ENCODE measurements at places on chromosomes 2 and 18. TPM values are rescaled to one million over a fixed set of nuclear protein-coding genes. Genes with fewer than 3 reads are reported as not detected.
A peak's percentile ranks its signal among the peaks of the same experiment; 100 is the strongest.

GRCh38 chr2:46555646-46556234 lies 76.4 kb downstream of the TMEM247 start:
- no peak for DNase-seq

- no peak for DNase-seq
Observed at GRCh38 chr18:30501594-30501993, 540.9 kb downstream of the DSC3 start.

DNA sequence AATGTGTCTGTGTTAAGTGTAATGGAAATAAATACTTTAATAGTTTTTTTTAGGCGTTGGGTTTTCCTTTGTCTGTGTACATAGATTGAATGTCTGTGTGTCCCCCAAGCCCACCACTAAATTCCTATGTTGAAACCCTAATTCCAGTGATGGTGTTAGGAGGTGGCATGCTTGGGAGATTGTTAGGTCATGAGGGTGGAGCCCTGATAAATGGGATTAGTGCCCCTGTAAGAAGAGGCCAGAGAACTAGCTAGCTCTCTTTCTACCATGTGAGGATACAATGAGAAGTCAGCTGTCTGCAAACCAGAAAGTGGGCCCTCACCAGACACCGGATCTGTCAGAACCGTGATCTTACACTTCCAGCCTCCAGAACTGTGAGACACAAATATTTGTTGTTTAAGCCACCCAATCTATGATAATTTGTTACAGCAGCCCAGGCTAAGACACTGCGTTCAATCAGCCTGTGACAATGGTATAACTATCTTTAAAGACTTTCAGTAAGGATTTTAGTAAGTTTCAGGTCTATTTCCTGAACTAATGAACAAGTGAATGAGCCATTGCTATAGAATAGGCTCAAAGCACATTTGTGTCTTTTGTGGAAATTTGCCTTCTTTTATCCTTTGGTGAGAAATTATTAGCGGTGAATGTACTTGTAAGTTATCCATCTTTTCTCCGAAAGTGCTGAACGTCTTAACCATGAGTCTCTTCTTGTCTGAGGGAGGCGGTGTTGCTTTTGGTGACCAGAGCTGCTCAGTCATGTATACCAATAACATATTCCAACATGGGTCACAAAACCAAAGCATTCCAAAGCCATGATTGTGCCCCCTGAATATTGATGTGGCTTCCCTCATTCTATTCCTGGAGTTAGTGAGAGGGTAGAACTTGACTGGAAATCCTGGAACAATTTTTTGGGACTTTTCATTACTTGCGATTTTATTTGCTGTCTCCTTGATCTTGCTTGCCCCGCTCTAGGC lies 29.6 kb upstream of the IL1R1 start:
- peak; percentile 88 for DNase-seq

- no peak for DNase-seq
Observed at GRCh38 chr2:171316220-171316619, 117.6 kb downstream of the METTL8 start.

DNA sequence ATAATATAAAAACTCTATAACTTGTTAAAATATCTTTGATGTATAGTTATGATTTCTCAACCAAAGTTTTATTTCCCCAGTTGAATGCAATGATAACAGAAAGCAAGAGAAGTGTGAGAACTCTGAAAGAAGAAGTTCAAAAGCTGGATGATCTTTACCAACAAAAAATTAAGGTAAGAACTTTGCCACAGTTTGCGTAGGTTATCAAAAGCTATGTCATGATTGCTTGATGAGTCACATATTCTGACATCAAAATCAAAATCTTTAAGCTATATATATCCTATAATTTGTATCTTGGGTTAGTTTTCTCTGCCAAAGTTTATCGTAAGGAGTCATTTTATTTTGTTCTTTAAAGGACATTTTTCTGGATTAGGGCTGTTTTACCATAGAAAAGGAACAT lies 35.0 kb downstream of the NDC80 start:
- no peak for DNase-seq

GRCh38 chr18:80246445-80247392 lies 595 bp downstream of the PARD6G start:
- peak; percentile 21 for DNase-seq

DNA sequence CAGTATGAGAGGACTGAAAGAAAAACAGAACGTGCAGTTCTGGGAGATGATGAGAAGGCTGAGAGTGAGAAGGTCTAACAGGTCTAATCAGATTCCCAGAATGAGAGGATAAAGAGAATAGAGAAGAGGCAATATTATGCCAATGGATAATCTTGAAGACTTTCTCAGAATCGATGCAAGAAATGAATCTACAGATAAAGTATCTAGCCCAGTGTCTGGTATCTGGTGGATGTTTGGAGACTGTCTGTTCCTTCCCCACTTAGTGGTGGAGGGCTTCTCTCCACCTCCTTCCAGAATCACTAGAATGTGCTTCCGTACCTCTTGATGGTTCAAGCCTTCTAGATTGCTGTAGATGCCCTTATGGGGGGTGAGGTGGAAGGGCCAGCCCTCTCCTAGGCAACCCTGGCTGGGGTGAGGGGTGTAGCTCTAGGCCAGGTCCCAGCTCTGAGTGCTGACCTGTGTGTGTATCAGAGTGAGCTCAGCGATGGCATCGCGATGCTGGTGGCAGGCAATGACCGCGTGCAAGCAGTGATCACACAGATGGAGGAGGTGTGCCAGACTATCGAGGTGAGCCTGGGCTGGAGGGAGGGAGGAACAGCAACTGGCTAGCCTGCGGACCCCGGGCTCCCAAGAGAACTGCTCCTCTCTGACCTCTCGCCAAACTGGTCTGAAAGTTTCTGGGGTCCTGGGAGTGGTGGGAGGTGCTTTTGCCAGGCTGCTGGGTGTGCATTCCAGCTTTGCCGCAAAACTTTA lies 3.6 kb downstream of the UCN start:
- DNase-seq, result no peak

DNA sequence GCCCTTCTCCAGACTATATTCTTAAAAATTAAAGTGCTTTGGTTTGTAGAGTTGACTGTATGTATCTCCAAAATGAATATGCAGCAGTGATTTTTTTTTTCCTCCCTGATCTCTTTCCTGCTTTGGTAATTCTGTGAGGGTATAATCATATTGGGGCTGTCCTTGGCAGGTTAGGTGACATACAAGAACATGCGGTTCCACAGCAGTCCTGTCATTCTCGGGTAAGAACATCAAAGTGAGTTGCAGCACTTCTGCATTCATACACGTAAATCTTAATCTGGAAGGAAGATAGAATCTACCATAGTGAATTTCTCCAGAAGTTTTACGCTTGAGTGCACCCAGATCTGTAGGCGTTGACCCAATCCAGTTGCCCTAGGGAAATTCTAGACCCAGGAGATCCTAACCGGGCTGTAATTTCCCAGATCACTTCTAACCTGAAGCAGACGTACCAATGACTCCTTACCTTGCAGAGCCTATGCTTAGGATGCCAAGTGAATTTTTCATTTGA lies 109.4 kb downstream of the PRPF40A start:
- no peak for DNase-seq

DNA sequence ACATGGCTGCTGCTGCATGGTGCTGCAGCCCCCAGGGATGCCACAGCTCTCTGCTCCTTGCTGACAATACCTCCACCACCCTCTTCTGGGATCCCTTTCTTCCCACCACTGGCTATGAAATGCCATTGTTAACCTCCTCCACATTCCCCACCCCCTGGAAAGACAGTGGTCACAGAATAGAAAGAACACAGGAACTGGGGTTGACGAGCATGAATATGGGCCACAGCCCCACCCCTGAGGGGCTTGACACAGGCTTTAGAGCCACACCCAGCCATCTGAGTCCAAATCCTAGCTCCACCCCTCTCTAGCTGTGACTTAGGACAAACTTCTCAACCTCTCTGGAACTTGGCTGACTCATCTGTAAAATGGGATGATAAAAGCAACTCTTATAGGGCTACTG lies 47.3 kb downstream of the TMEM163 start:
- DNase-seq, result no peak

DNA sequence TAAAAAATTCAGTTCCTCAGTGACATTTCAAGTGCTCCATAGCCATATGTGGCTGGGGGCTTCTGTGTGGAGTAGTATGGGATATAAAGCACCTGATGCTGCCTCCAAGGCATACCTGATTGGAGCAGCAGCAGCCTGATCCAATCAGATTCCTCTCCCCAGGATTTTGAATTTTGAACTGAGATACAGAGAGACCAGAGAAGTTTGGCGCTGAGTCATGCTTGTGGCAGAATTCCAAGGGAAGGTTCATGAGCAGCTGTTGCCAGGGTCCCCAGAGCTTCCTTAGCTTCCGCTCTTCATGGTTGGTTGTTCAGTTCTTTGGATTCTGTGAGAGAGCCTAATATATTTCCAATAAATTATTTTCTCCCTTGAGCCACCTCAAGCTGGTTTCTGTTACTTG lies 29.0 kb upstream of the CFAP36 start:
- DNase-seq, result peak; percentile 68

DNA sequence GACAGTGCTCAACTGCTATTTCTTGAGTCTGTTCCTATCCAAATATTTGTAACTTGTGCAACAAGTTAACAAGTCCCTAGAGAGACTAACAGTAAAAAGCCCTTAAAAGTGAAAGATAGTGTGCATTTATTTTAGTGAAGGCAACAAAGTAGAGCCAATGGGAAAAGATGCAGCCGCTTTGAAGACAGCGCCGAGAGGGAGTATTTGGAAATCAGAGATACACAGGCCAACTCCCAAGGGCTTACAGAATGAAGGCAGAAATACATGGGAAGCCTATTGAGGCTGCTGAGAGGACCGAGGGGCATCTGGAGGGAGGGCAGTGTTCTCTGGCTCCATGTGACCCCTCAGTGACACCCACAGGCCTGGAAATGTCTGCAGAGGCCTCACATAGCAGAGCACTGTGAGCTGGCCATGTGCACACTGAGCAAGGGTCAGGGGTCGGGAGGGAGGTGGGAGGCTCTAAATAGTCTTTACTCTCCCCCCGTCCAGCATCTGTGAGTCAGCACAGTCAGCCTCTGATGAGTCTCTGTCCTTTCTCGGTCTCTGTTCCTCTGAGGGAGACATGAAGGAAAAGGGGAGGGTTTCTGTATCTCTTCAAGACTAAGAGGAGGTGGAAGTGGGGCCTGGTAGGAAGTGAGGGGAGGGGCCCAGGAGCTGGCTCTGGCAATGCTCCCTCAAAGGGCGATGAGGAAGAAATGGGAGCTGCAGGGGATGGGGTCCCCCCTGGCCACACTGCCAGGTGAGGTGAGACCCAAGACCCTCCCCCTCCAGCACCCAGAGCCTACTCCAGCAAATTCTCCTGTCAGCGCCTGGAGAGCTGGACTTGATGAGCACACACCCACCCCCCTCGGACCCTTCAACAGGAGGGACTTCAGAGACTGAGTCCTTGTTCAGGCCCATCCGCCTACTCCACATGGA lies 133.6 kb downstream of the SP3 start:
- DNase-seq, result no peak

GRCh38 chr18:44702594-44702993 lies 21.9 kb downstream of the SETBP1 start:
- DNase-seq, result no peak

DNA sequence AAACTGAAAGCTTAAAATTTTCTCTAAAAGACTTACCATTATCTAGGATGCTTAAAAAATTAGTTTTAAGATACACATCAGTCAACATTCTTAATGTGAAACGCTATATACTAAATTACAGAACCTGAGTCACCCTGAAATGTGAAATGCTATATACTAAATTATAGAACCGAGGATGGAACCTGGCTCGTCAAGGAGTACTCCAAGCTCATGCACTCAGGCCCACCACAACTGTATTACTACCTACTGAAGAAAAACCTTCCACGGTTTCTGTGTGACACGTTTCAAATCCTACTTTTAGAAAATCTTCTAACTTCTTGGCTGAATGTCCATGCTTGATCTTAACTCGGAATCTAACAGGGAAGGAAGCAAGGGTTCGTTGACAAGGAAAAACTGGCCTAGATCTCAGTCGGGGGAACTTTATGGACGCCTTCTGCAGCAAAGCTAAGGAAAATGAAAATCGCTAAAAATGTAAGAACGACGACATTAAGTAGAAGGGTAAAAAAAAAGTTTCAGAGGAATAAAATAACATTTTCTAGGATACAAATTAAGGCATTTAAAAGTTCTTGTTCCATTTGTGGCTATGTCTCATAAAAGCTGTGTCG lies 1.4 kb downstream of the PRKD3 start:
- peak; percentile 6 for DNase-seq

GRCh38 chr2:127045792-127046501 lies 61.0 kb downstream of the BIN1 start:
- DNase-seq, result no peak

GRCh38 chr2:80009211-80009610 lies 295.3 kb downstream of the LRRTM1 start:
- no peak for DNase-seq

GRCh38 chr2:23824777-23825212 lies 102.1 kb downstream of the ATAD2B start:
- DNase-seq, result peak; percentile 53

GRCh38 chr2:219369447-219369861 lies 18.3 kb downstream of the DNPEP start:
- peak; percentile 61 for DNase-seq

- no peak for DNase-seq
Observed at GRCh38 chr2:197414039-197414438, 20.8 kb downstream of the SF3B1 start.

DNA sequence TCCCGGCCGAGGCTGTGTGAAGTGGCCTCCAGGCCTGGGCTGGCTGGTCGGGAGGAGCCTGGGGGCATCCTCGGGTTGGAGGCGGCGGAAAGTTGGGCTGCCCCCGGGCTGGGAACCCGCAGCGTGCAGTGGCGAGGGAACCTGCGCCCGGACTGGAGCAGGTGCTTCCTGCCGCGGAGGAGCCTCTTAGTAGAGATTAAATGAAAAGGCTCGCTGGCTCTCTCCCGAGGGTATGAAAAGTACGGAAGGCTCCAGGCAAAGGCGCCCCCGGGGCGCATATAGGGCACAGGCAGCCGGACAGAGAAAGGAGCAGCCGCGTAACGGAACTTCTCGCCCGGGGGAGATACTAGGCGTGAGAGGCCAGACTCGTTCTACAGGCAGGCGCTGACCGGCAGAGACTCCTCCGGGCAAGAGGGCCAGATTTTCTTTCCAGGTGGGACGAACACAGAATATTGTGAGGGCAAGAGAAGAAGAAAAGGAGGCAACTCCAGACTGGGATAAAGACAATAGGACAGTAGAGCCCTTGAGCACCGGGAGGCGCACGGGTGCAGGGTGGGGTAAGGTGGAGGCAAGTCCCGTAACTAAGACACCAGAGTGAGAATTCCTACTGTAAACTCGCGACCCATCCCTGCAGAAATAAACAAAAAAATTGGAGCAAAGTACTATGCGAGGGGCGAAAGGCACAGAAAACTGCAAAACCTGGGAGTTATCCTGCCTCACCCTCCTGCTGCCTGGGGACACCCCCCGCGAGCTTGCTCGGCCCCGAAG lies 816 bp downstream of the CDH2 start:
- peak; percentile 55 for DNase-seq

The IGFBP2 gene
- 7.6 TPM for total RNA-seq

The EVA1A gene
- total RNA-seq, result 122 TPM

The ANKRD62 gene
- not detected for total RNA-seq

The PRKAG3 gene
- not detected for total RNA-seq

The CACNB4 gene
- 0.12 TPM for total RNA-seq

The GPR155 gene
- total RNA-seq, result 2.5 TPM

The TUBB8B gene
- total RNA-seq, result not detected

The PMS1 gene
- 17.5 TPM for total RNA-seq

The GAL3ST2 gene
- total RNA-seq, result not detected

The WNT10A gene
- 0.30 TPM for total RNA-seq

The STARD6 gene
- total RNA-seq, result not detected

The INHBB gene
- total RNA-seq, result 0.94 TPM

The GDF7 gene
- not detected for total RNA-seq

The TSN gene
- 62.8 TPM for total RNA-seq

The NEB gene
- not detected for total RNA-seq

The DUSP19 gene
- 2.4 TPM for total RNA-seq

The PAPOLG gene
- 15.2 TPM for total RNA-seq

The SCN9A gene
- total RNA-seq, result 0.86 TPM

The CWC22 gene
- total RNA-seq, result 10.9 TPM

The CCDC74A gene
- total RNA-seq, result 10.4 TPM

The TMEM37 gene
- not detected for total RNA-seq

All from M059J (cell line).